OCI-LY7 (cell line): ENCODE measurements at places on chromosomes 1 and 21.

DNA sequence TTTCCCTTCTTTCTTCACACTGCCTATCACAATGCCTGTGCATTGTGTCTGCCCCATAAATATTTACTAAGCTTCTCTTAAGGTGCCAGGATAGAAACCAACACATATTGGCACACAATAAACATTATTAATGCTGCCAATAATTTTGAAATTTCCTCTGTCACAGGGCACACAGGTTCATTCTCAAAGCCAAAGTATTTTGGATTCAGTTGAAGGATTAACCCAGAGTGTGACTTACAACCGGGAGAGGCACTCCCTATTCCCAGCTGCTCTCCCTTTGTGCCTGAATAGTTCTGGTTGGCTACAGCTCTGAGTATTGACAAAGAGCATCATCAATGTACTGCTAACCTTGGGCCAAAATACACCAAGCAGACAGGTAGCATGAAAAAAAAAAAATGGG lies 46.6 kb upstream of the ATP1A1 start:
- no peak for DNase-seq

DNA sequence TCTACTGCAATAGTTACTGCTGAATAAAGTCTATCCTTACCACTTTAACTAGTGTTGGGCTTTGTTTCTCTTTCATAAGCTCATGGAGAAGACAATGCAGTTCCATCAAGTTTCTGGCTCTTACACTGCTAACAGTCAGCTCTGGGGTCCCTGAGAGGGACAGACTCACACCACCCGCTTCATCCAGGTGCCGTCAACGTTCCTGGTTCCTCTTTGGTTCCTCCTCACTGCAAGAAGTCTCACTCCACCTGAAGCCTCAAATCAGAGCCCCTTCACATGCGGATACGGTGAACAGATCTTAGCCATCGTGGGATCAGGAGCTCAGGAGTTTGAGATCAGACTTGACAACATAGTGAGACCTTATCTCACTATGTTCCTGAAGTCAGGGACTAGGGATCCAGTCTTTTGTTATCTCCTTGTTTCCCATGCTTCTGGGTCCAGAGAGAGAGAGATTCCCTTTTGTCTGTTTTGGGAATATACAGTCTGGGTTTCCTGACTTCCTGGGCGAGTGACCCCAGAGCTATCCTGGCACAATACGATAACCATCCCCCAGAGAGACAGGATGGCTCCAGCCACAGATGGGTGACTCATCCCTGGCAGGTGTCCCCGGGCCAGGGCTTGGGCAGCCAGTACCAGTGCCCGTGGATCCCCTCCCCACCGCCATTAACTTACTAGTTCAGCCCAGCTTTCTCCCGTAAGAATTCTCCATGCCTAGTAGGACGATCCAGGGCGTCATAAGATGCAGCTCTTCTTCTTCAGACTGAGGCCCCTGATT lies 14.3 kb upstream of the PCP4 start:
- DNase-seq = no peak

DNA sequence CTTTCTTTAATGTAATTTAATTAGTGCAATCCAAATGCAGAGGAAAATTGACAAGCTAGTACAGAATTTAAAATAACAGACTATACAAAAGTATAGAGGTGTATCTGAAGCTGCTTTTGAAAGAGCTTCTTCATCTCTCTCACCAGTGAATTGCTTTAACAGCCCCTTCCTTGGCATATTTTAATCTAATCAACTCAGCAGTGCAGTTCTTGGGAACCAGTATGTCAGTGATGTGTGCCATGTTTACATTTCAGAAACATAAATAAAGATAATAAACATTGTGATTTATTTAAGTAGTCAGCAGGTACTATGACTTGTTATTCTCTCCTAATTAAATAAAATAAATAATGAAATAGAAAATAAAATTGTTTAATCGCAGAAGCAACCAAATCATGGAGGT lies 1260.6 kb downstream of the NCAM2 start:
- DNase-seq = no peak

- no peak for DNase-seq
Observed at GRCh38 chr1:42171679-42172266, 7.2 kb upstream of the GUCA2A start.

DNA sequence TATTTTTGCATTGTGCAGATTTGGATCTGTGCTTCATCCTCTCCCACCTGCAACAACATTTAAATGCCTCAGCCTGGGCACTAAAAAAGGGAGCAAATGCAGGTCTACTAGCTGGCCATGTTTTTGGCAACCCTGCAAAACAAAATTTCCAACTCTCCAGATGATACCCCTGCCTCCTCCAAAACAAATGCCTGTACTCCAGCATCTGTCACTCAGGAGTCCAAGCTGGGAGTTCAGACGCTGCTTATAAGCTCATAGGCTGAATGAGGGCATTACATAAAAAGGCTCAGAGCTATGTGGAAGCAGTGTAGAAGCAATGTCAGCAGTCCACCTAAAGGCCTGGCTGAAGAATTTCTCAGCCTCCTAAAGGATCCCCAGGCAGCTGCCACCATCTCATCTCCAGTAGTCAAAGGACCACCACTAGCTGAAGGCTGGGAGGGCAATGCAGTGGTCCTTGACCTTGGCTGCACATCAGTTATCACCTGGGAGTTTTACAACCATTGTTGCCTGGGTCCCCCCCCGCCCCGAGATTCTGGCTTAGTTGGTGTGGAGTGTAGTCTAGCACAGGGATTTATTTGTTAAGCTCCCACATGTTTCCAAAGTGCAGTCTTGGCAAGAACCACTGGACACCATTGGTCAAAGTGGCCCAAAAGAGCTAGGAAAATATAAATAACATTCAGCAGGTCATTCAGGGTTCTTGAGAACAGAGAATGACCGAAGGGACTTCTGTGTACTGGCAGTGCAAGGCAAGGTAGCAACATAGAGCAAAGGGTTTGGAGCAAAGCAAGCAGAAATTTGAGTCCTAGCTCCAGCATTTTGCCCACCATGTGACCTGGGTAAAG lies 57.2 kb downstream of the ITPKB start:
- no peak for DNase-seq

- DNase-seq = no peak
Observed at GRCh38 chr1:40661678-40662077, 3.8 kb downstream of the RIMS3 start.

- DNase-seq = no peak
Observed at GRCh38 chr1:4306559-4307467, 347.6 kb upstream of the AJAP1 start.

GRCh38 chr1:180188091-180188506 lies 33.4 kb downstream of the QSOX1 start:
- peak; percentile 27 for DNase-seq

DNA sequence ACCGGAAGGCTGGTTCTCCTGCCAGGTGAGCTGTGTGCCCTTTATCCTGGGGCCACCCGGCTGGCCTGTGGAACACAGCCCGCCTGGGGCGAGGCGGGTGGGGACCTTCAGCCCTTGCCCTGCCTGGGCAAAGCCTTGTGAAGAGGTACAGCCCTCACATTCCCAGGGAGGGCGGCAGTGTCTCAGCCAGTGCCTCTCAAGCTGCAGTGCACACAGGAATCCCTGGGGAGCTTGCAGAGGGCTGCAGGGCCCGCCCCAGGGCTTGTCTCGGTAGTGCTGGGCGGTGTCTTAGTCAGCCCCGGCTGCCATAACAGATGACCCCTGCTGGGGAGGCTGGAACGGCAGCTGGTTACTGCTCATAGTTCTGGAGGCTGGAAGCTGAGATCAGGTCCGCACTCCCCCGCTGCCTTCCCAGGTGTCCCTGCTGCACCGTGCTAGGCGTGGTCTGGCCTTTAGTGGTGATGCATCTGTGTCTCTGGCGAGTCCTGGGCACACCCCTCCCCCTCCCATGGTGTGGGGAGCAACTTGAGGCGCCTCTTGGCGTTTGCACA lies 12.6 kb downstream of the DFFB start:
- no peak for DNase-seq

GRCh38 chr1:78787544-78787943 lies 137.9 kb downstream of the IFI44 start:
- no peak for DNase-seq

DNA sequence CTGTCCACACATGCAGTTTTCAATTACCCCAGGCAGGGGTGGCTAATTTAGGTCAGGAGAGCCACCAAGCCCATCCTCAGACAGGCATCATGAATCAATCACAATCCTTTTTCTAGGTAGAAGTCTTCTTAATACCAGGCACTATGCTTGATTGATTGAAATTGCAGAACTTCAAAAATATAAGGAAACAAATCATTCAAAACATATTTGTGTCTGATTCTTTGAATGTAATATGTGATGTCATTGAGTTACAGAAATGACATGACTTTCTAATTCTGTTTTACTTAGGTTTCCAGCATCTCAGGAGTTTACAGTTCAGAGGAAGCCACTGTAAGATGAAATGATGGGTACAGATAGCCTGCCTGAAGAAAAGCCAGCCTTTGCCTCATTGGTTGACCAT lies 26.7 kb downstream of the RXRG start:
- no peak for DNase-seq

DNA sequence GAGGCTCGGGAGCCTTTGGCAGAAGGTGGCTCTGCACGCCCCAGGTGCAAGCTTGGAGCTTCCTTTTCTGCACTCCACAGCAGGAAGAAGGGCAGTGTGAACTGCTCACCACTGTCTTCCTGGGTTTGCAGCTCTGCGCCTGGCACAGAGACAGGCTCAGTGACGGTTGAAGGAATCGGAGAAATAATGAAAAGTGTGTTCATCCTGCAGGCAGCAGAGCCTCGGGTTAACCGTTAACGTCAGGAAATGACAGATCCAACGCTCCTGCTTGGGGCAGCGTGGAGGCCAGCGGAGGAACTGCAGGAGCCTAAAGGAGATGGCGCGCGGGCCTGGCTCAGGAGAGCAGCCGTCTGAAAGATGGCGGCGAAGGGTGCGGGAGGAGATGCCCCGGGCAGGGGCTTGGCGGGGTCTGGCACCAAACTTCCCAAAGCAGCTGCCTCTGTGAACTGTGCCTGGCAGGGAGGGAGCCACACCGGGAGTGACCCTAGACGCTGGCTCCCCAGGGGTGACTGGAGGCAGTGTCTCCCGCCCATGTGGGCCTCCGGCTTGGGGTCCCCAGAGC lies 10.9 kb upstream of the SAMD11 start:
- DNase-seq = no peak

- no peak for DNase-seq
Observed at GRCh38 chr1:158809862-158810261, 21.3 kb upstream of the MNDA start.
